ENCODE measurements at places on chromosomes 5 and 9. TPM values are rescaled to one million over a fixed set of nuclear protein-coding genes. Genes with fewer than 3 reads are reported as not detected.

The THOC3 gene
- 27.5 TPM for total RNA-seq

The PTBP3 gene
- total RNA-seq = 32.3 TPM

The CCL28 gene
- 0.65 TPM for total RNA-seq

The SLCO6A1 gene
- not detected for total RNA-seq

The UBTD2 gene
- total RNA-seq = 14.7 TPM

The PAEP gene
- not detected for total RNA-seq

DNA sequence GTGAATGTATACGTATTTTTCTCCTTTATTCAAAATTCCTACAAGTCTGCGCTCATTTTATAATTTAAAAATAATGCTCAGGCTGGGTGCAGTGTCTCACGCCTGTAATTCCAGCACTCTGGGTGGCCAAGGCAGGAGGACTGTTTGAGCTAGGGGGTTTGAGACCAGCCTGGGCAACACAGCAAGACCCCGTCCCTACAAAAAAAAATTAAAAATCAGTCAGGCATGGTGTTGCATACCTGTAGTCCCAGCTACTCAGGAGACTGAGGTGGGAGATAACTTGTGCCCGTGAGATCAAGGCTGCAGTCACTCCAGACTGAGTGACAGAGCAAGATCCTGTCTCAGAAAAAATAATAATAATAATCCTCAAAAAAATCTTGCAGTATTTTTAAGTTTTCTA, 7.8 kb downstream of the UIMC1 start:
- no peak for DNase-seq

GRCh38 chr9:18190671-18191374, 283.1 kb upstream of the ADAMTSL1 start:
- no peak for DNase-seq

The WWC1 gene
- total RNA-seq = 0.44 TPM
